ENCODE measurements at places on chromosomes 5 and 9.

DNA sequence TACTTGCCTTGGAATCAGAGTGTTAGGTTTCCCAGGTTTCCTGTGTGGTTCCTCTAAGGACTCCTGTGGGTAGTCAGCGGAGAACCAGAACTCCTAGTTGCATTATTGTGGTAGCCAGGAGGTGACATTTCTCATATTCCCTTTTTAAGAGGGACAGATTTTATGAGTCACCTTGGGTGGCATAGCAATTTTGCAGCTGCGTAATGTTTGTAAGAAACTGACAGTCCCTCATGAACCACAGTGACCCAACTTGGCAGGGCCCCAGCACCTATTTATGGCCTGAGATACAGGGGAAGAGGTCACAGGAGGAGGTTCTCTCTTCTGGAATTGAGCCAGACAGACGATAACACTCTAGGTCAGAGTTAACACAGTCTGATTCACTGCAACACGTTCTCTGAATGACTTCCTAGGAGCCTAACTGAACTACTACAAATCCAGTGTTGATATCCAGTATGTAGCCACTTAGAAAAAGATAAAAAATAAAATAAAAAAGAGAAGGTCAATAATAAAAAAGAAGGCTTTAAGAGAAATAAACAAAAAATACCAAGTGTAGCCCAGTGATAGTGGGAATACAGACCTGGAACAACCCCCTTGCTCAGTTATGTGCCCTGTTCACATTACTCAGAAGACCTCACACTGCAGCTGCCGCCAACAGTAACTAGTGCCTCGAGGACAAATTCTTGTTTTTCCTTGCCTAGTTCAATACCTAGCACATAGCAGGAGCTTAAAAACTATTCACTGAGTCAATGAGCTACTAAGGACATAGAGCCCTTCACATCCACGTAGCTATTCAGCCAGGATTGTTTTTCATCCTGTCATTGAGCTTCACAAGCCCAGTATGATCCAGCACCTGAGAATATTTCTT is 50.7 kb upstream of the VLDLR start:
- DNase-seq: peak; percentile 90

GRCh38 chr5:132762246-132763000 is 14.6 kb downstream of the SEPTIN8 start:
- no peak for DNase-seq

GRCh38 chr5:72418271-72418670 is 88.9 kb downstream of the ZNF366 start:
- no peak for DNase-seq

GRCh38 chr5:2326601-2327000 is 424.9 kb downstream of the IRX2 start:
- DNase-seq: no peak

- DNase-seq: no peak
Observed at GRCh38 chr9:128145536-128145935, 3.7 kb upstream of the LCN2 start.

GRCh38 chr5:62212648-62213047 is 93.4 kb upstream of the KIF2A start:
- DNase-seq: no peak

DNA sequence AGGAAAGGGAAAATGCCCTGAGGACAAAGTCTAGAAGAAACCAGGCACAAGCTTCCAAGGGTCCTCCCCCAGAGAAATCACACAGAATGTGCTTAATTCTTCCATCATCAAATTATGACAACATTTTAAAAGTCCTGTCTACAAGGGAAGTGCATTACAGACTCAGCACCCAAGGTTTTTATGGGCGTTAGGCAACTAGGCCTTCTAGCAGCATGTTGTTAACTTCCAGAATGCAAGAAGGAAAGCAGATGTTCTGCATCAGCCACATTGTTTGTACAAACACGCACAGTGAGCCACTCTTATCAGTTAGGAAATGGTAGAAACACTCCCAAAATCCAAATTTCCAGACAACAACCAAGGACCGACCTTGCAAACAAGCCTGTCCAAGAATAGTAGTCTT is 26.5 kb downstream of the SMC5 start:
- DNase-seq: peak; percentile 62

DNA sequence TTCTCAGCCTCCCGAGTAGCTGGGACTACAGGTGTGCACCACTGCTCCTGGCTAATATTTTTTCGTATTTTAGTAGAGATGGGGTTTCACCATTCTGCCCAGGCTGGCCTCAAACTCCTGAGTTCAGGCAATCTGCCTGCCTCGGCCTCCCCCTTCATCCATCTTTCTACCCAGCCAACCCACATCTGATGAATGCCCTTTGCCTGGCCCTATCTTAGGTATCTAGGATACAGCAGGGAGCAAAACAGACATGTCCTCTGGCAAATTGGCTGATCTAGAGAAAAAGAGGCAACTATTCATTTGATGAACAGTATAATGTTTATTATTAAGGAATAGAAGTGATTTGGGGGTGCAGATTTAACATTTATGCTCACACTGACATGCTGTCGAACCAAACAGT is 123.0 kb downstream of the TRIO start:
- DNase-seq: peak; percentile 46

- no peak for DNase-seq
Observed at GRCh38 chr5:143828710-143829109, 16.7 kb downstream of the HMHB1 start.

- DNase-seq: peak; percentile 24
Observed at GRCh38 chr9:17472126-17472525, 106.7 kb upstream of the SH3GL2 start.

DNA sequence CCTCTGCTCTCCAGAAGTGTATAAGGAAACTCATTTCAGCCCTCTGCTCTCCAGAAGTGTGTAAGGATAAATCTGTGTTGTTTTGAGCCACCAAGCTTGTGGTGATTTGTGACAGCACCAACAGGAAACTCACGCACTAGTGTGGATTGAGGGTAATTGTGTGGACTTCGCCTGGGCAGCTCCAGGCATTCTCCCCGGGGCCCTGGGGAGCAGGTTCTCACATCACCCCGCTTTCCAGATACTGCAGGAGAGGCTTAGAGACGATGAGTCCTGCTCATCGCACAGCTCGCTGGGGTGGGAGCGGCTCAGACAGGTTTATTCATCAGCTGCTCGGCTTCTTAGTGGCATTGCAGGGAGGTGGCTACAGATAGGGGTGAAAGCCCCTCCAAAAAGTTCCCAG is 38.4 kb upstream of the RNF130 start:
- DNase-seq: no peak

DNA sequence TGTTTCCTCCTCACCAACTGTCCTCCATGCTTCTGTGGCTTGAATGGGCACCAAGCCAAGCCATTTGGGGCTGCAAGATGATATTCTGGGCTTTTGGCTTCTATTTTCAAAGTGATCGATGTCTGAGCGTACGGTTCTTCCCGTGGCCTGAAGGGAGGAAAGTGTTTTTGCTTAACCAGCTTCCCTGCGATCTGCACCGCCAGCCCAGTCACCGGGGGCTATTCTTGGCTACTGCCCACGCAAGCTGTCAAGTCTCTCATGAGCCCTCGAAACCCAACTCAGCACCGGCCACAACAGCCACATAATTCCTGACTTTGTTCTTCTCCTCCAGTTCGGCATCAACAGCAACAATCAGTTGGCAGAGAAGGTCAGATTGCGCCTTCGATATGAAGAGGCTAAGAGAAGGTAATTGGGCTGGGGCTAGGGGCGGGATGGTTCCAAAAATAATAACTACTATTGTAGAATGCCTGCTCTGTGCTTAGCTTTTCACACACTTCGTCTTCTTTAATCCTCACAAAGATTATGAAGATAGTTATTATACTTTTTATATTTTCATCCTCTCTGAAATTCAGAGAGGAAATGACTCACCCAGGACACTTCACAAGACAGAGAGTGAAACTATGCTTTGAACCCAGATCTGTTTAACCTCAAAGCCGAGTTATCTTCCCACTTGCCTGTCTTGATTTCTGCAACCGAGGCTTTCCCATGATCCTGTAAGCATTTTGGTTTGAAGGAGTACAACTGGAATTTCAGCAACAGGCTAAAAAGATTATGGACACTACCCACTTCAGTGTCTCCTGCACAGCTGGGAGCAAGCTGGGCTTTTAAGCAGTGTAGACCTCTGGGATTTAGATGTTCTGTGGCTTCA is 76.4 kb upstream of the RARS1 start:
- peak; percentile 76 for DNase-seq

Measured in EH (cell line).